ENCODE measurements at places on chromosomes 7 and 10.
A peak's percentile ranks its signal among the peaks of the same experiment; 100 is the strongest.

DNA sequence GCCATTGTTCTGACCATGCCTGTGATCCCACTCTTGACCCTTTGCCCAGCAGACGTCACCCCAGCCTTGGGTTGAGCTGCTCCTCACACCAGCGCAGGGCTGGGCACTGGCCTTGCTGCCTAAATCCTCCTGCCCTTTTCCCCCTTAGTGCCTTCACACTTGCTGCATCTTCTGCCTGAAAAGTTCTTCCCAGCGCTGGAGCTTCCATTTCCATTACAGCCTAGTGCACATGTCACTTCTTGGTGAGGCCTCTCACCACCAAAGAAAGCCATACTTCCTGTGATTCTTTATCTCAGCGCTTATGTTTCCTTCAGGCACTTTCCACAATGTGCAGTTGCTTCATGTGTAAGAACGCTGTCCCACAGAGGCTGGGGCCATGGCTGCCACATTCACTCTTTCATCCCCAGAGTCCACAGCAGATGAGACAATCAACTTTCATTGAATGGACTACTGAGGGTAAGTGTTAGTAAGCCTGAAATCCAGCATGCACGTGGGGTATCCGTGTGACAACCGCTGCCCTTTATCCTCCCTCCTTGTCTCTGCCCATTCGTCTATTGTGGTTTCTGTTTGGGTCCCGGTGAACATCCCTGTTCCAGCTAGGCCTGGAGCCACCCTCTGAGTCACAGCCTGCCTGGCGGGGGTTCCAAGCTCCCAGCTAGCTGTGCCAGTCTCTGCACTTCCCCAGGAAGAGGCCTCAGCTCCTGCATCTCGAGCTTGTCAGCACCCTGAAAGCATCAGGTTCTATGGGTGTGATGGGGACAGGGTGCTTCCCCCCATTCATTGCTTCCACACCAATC lies 37.3 kb downstream of the ADRA2A start:
- peak; percentile 37 for DNase-seq

DNA sequence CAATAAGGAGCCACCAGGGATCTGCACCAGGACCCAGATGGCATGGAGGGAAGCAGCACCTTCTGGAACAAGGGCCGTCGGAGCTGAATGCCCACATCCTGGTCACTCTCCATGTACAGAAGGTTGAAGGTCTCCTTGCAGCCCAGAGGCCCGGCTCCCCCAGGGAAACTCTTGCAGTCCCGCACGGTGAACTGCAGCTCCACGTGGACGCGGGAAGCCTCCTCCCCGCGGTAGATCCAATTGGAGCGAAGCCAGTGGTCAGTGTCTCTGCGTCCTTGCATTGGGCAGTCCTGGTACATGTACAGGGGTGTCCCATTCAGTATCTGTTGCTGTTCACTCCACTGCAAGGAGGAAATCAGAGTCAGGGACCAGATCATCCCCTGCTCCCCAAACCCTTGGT lies 7.4 kb downstream of the EPHA1 start:
- DNase-seq = no peak

- no peak for DNase-seq
Observed at GRCh38 chr7:20432071-20432470, 101.4 kb downstream of the ITGB8 start.

GRCh38 chr7:37713613-37714012 lies 30.0 kb downstream of the GPR141 start:
- DNase-seq = no peak

- DNase-seq = no peak
Observed at GRCh38 chr10:35613597-35614226, 8.6 kb downstream of the GJD4 start.

- no peak for DNase-seq
Observed at GRCh38 chr7:78535655-78536054, 737.1 kb downstream of the PHTF2 start.

GRCh38 chr10:69490876-69491275 lies 39.6 kb downstream of the TSPAN15 start:
- DNase-seq = peak; percentile 44

- no peak for DNase-seq
Observed at GRCh38 chr7:54180796-54181195, 361.4 kb upstream of the VSTM2A start.

DNA sequence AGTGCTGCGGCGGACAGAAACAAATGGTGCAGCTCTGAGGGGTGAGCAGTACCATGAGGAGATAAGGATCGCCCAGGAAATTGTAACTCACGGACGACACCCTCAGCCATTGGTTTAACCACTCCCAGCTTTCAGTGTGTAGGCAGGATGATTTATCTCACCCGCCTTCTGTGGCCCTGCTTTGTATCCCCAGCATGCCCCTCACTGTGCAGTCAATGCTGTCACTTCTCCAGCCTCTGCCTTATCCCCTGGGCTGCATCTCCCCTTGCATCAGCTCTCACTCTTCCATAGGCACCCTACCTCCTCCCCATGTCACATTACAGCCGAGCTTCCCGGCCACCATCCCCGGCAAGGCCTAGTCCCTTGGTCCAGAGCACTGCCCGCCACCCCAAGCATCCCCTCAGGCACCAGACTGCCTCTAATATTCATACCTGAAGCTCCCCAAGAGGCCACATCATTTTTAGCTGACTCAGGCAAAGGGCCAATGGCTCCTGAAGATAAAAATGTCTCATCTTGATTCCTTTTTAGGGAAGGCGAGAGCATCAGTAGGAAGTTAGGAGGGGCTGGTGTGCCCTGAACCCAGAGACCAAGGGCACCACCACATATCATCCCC lies 77.1 kb downstream of the CARD11 start:
- DNase-seq = peak; percentile 21

GRCh38 chr7:111405621-111406020 lies 156.7 kb downstream of the IMMP2L start:
- DNase-seq = no peak

DNA sequence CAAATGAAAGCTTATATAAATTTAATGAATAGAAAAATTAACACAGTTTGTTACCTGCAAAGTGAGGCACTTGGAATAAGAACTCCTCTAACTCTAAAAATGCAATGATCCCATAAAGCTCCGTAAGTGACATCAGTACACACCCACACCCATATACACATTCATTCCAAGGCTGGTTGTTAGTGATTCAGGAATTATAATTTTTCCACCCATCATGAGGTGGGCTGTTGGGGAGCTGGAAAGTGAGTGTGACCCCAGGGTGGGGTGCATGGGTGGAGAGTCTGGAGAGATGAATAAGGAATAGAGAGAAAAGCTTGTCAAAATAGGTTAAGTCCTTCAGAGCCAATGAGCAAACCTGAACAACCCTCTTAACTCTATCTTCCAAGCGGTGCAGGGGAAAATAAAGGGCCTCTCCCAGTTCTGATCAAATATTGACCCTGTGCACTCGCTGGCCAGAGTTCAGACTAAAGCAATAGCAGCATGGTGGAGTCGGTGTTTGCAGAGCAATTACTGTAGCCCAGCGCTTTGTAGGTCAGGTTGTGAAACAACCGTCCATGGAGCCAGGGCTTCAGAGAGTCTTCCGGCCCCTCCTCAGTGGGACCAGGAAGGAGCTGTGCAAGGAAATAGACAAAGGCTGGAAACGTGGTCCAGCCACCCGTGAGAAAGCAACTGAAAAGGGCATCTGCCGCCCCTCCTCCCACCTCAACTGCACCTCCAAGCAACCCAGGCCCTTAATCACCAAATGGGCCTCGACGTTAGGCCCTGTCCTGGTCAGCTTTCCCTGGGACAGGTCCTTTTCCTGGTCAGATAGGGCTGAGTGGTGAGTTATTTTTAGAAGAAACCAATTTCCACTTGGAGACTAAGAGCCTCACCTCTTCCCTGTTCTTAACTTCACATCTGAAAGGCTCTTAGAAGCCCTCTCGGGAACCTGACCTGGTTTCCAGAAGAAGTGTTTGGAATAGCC lies 61.2 kb downstream of the SH3PXD2A start:
- peak; percentile 83 for DNase-seq

DNA sequence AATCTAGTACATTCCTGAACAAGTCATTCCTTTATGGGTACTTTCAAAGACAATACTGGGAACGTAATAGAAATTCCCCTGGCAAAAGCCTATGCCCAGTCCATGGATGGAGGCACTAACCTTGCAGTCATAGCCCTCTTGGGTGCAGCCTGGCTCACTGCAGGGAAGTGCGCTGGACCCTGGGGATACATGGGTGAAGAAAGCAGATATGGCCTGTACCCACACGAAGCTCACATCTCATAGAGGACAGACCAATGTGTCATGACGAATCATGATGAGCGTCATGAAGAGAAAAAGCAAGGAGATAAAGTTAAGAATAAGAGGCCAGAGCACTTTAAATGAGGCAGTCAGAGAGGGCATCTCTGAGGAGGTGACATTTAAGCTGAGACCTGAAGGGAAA lies 11.8 kb downstream of the PRLHR start:
- DNase-seq = no peak

- DNase-seq = no peak
Observed at GRCh38 chr10:10149899-10150298, 867.8 kb upstream of the CELF2 start.

DNA sequence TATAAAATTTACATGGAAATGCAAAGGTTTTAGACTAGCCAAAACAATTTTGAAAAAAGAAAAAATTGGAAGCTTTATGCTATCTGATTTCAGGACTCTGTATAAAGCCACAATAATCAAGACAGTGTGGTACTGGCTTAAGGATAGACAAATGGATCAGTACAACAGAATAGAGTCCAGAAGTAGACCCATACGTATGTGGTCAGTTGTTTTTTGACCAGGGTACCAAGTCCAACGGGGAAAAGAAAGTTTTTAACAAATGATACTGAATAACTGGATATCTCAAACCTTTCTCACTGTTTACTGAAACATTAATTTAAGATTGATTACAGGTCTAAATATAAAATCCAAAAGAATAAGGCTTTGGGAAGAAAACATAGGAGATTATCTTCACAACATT lies 79.7 kb downstream of the PODXL start:
- no peak for DNase-seq

DNA sequence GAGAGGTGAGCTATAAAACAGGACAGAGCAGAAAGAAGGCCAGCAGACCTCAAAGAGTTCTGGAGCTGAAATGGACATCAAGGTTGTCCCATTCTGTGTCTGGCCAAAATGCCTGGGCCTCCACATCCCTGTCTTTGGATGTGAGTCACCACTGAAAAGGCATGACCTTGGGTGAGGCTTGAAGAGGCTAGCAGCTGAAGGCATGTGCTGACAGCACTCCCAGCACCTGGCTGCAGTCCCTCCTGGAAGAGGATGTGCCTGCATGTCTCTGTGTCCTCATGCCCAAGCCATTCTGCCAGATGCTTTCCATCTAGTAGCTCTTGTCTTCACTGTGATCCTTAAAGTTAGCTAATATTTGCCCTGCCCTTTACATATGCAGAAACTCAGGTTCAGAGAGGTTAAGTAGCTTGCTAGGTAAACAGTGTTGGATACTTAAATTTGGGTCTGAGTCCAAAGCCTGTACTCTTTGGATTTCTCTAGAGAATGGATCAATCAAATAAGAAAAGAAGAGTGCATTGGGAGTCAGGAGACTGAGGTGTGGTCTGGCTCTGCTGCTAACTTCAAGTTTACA lies 35.8 kb downstream of the HECW1 start:
- no peak for DNase-seq

DNA sequence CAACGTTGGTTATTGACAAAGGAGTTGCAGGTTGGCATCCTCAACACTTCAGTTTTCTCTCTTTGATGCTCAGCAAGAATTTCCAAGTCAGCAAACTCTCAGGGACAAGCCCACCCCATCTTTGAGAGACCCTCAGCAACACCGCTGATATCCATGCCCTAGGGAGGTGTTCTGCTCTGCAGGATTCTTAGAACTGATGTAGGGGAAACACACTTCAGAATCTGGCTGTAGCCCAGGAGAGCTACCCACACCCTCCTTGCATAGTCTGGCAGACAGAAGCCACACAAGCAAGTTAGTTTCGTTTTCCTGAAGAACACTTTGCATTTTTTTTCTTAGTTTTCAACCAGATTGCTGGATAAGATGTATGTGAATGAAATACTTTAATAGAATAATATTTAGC lies 822 bp downstream of the SAMD9L start:
- no peak for DNase-seq

DNA sequence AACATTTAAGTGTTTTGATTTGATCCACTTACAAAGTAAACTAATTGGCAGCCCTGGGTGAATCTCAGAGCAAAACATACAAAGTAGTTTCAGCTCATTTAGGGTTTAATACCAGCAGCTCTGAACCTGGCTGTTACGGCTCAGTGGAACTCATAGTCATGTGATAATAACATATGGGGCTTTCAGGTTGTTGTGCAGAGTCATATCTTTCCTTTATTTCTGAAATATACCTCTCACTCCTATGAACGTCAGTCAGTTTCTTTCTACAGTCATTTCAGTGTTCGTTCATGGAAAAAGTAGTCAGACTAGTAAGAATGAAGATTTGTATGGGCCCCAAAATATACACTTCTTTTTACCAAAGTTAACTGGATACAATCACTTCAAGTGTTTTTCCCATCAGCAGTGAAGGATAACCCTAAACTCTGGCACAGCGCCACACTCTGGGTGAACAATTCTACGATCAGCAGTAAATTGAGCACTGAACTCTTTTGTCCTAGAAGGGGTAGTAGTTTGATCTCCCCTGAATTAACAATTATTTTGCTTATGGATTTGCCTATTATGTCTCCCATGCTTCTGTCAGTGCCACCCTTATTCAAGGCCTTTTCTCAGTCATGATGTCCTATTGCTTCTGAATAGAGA lies 218.6 kb downstream of the THSD7A start:
- no peak for DNase-seq

GRCh38 chr10:714214-714613 lies 24.7 kb upstream of the DIP2C start:
- no peak for DNase-seq
